ENCODE measurements at places on chromosomes 1 and 21. TPM values are rescaled to one million over a fixed set of nuclear protein-coding genes. Genes with fewer than 3 reads are reported as not detected.

The SLC26A9 gene
- total RNA-seq: 0.24 TPM

The MANEAL gene
- 1.4 TPM for total RNA-seq

GRCh38 chr1:47881505-47882442 lies 115.4 kb downstream of the TRABD2B start:
- DNase-seq: no peak

DNA sequence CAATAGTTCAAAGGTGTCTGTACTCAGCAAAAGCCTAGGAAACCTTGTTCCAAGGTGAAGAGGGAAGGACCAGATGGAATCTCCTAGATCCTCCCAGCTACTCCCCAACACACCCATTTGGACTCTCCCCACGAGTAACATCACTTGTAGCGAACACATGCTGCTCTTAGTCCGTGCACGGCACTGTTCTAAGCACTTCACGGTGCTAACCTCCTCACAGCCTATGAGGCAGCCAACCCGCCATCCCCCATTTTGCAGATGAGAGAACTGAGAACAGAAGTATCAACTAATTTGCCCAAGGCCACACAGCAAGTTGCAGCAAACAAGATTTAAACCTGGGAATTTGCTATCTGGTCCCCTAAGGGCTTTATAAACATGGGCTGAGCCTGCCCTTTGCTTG lies 24.3 kb downstream of the MRPL37 start:
- no peak for DNase-seq

DNA sequence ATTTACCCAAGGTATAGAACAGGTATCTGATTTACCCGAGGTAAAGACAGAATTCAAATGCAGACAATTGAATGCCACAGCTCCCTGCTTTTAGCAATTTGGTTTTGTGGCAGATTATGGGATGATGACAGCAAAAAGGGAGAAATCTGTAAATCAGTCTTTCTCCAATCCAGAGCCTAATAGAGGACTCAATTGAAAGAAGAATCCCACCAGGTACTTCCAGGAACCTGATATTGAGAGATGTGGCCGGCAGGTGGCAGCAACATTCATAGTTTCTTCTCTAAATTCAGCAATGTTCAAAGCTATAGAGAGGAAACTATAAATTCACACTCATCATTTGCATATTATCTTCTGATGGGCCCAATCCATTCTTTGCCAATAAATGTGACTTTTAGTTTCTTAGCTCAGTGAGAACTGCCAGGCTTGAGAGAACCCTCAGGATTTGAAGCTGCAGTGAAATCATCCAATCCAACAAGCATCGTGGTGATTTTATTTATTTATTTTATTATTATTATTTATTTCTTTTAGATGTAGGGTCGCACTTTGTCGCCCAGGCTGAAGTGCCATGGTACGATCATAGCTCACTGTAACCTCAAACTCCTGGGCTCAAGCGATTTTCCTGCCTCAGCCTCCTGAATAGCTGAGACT lies 9.8 kb upstream of the PHACTR4 start:
- DNase-seq: peak; percentile 78

- DNase-seq: no peak
These were observed 83.9 kb downstream of the ASTN1 start for GRCh38 chr1:177080564-177080963.

Measured in omental fat pad (tissue), 4 donors.